ENCODE measurements at places on chromosomes 3 and 15.

DNA sequence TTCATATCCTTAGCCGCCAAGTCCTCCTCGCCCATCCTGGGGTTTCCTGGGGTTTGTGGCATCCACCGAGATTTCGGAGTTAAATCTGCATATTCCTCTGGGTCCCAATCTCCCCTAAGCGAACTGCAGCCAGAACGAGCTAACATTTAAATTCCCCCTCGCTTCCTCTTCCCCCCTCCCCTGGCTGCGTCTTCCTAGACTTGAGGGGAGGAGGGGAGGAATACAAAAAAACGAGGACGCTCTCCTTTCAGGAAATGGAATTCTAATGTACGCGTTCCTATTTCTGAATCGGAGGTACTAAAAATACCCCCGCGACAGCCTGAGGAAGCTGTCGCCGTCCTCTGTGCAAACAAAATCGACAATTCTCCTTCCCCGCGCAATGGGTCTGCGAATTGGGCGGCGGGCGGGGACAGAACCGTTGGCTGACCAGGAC lies 5.6 kb downstream of the FEZF2 start:
- DNase-seq = no peak

GRCh38 chr15:81660976-81661375 lies 287.0 kb upstream of the TMC3 start:
- no peak for DNase-seq

DNA sequence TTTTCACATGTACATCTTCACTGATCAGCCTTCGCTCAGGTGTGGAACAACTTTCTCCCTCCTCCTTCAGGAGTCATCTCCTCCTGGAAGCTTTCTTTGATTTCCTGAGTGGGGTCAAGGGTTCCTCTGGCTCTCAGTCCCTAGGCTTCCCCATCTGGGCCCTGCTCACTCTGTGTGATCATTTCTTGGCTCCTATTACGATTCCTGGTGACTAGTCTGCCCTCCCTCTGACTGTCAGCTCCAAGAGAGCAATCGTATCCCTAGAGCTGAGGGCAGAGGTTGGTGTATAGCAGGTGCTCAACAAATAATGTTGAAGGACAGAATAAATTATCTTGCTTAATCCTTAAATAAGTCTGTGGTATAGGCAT lies 15.3 kb upstream of the PRKCD start:
- DNase-seq = no peak

DNA sequence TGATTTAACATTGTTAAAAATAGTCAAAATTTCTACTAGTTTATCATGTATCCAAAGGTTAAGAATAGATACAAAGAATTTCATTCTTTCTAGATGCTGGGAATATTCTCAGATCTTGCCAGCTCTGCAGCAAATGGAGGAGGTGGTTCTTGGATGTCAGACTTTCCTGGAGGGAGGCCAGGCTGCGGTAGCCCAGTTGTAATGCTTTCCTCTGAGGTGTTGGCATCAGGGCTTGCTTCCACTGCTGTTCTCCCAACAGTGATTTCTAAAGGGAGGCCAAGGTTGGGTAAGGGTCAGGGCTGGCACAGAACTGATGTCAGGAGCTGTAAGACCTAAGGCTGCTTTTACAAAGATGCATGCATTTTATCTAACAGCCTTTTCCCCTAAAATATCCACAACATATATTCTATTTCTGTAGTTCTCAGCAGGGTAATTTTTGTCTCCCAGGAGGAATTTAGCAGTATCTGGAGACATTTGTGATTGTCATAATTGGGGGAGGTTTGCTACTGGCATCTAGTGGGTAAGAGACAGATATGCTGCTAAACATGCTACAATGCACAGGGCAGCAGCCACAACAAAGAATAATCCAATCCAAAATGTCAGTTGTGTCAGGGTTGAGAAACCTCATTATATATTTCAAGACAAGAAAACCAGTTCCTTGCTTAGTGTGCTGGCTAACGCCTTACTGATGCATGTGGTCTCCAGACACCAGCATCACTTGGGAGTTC lies 42.0 kb upstream of the SPTSSB start:
- peak; percentile 22 for DNase-seq

GRCh38 chr3:187040516-187041361 lies 98.6 kb downstream of the RPL39L start:
- no peak for DNase-seq

- DNase-seq = no peak
Measured at GRCh38 chr3:187746442-187747281, 1.4 kb upstream of the BCL6 start.

- no peak for DNase-seq
Measured at GRCh38 chr15:89783111-89783860, 7.2 kb downstream of the MESP2 start.

Measured in GOT3 (cell line).